ENCODE measurements at places on chromosomes 3 and 15.

- DNase-seq, result no peak
Measured at GRCh38 chr15:74301583-74302361, 65.6 kb downstream of the CCDC33 start.

GRCh38 chr3:42277676-42278075, 11.7 kb upstream of the CCK start:
- no peak for DNase-seq

GRCh38 chr3:89628856-89629670, 521.6 kb downstream of the EPHA3 start:
- DNase-seq, result no peak

GRCh38 chr3:28844298-28845005, 436.4 kb upstream of the RBMS3 start:
- no peak for DNase-seq

- no peak for DNase-seq
Measured at GRCh38 chr3:192917404-192918274, at the start of gene MB21D2. MB21D2 (minus strand) TSS chr3:192917856; CDS start chr3:192917840, 16 bp downstream.

DNA sequence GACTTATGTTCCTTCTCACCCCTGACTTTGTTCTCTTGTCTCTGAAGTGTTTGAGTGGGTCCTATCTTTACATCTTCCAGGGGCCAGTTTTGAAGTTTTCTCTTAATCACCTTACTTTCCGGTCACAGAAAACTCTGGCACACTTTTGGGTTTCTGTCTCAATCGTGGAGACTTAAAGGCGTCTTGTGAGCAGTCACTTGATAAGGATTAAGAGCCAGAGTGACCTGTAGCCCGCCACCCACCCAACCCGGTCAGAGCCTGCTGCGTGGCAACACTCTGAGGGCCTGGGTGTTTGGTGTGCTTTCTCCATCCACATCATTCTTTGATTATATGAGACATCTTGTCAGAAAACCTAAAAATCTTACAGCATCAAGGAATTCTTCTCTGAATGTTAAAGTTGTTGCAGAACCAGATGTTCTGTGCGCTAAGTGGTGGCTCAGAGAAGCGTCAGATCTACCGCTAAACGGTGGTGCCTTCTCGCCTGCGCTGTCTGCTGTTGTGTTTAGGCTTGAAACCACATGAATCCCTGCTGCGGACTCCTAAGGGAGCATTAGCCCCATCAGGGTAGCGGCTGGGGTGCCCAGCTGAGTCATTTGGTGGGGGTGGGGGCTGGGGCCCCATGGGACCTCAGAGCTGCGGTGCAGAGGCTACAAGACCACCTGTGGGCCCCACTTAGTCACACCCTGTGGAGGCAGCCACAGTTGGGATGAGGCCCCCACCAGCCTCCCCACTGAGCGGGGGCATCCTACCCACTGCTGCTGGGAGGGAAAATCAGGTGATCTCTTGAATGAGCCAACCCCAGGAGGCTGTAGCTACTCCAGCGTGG, 158.7 kb upstream of the BHLHE40 start:
- peak; percentile 41 for DNase-seq

DNA sequence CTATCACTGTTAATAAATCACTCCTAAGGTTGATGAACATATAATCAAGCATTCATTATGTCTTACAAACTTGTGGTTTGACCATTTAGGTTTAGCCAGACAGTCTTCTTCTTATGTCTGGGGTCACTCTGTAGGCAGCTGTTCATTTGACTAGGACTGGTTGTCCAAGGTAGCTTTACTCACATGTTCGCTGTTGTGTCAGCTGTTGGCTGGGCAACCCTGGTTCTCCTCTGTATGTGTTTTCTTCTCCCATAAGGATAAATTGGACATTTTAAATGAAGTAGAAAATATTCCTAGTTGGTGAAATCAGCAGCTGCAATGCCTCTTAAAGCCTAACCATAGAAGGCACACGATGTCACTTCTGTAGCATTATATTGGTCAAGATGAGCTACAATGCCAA, 635.1 kb downstream of the EPHA3 start:
- DNase-seq, result no peak

- DNase-seq, result no peak
Measured at GRCh38 chr3:49806850-49807249, 3.8 kb downstream of the INKA1 start.

- DNase-seq, result no peak
Measured at GRCh38 chr15:89795996-89796395, 18.7 kb downstream of the ANPEP start.

DNA sequence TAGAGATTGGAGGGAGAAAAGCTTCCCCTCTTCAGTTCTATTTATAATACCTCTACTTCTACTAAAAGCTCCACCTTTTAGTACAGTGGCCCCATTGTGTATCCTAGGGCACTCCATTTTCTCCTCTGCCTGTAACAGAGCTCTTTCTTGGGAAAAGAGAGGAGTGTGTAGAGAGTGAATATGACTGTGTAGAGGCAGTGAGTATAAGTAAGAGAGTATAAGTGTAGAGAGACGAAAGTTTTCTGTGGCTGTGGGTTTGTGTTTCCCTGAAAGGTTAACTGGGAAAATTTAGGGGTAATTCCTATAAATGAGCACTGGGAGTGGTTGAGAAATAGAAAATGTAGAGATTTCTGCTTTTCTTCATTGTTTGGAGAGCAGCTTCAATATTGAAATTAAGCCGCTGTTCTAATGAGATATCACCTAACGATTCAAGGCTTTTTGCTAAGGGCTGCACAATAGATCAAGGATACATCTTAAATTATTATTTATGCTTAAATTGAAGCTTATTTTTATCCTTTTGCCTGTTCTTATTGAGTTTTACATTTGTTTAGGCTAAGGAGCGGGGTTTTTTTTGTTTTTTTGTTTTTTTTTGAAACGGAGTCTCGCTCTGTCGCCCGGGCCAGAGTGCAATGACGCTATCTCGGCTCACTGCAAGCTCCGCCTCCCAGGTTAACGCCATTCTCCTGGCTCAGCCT, 6.9 kb downstream of the IQGAP1 start:
- DNase-seq, result no peak

DNA sequence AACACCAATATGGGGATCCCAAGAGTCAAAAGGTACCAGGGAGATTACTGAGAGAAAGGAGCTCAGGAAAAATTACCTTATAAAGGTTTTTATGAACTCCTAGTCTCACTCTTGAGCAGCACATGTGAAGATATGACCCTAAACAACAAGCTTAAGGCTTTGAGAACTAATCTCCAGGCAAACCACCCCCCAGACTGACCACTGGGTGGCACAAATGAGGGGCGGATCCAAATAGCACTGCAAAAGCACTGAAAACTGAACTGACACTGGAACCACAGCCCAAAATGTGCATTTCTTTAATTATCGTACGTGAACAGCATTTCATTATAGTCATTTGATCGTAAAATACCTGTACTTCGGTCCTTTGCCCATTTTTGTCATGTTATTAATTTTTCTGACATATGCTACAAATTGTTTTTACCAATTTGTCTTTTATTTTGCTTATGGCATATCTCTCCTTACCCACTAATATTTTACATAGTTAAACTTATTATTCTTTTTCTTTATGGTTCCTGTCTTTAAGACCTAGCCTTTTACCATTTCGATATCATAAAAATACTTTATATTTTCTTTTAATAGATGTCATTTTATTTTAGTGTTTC, 31.5 kb upstream of the TFDP2 start:
- DNase-seq, result no peak

DNA sequence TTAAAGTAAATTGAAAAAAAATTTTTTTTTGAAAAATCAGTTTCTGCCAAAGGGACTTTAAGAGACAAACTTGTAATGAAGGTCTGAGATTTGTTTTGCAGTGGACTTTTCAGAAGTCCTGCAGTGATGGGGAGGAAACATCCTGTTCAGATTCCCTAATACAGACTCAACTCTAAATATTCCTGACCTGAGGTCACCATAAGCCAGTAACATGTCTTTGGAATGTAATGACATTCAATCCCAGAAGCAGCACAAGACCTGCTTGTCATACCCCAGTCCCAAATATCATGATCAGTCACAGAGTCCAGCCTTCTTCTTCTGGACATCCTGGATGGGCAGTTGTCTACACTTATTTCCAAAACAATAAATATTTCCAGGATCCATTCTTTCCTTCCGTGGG, 53.6 kb downstream of the TMEM39A start:
- no peak for DNase-seq

- no peak for DNase-seq
Measured at GRCh38 chr3:154954757-154955156, 125.4 kb upstream of the MME start.

DNA sequence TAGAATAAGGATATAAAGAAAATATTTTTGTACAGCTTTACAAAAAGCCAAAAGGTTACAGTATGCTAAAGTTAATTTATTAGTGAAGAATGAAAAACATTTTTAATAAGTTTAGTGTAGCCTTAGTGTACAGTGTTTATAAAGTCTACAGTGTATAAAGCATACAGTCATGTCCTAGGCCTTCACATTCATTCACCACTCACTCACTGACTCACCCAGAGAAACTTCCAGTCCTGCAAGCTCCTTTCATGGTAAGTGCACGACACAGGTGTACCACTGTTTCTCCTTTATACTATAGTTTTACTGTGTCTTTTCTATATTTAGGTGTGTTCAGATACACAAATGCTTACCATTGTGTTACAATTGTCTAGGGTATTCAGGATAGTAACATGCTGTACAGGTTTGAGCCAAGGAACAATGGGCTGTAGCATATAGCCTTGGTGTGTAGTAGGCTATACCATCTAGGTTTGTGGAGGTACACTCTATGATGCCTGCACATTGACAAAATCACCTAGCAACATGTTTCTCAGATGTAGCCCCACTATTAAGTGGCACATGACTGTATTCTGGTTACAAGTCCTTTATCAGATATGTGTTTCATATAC, 197.1 kb upstream of the KBTBD8 start:
- no peak for DNase-seq
